ENCODE measurements at places on chromosomes 2 and 18. TPM values are rescaled to one million over a fixed set of nuclear protein-coding genes. Genes with fewer than 3 reads are reported as not detected.

GRCh38 chr2:59250307-59250677, 1009.2 kb upstream of the FANCL start:
- H3K27ac ChIP-seq: no peak overlapping the region
- H3K36me3 ChIP-seq: no peaks in the 10 kb centered on the region
- H3K4me3 ChIP-seq: no peak overlapping the region

DNA sequence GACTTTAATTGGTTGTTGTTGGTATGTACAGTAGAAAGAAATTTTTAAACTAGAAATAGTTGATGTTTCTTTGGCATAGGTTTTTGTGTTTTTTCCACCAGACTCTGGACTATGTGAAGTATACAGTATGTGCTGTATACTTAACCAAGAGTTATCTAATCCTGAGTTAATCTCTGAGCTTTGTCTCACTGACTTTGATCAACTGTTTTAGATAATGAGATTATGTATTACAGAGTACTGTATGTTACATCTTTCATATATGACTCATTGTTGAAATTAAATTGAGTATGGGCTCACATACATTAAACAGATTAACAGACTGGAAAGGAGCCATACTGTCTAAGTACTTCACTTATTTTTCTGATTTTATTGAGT, 38.0 kb downstream of the ACTR2 start:
- H3K27me3 ChIP-seq: no peaks in the 10 kb centered on the region
- H3K4me1 ChIP-seq: peaks cover 20% of the 10 kb centered on the region
- H3K36me3 ChIP-seq: peaks cover 66% of the 10 kb centered on the region
- H3K4me3 ChIP-seq: no peak overlapping the region
- DNase-seq: no peak
- H3K27ac ChIP-seq: no peak overlapping the region

DNA sequence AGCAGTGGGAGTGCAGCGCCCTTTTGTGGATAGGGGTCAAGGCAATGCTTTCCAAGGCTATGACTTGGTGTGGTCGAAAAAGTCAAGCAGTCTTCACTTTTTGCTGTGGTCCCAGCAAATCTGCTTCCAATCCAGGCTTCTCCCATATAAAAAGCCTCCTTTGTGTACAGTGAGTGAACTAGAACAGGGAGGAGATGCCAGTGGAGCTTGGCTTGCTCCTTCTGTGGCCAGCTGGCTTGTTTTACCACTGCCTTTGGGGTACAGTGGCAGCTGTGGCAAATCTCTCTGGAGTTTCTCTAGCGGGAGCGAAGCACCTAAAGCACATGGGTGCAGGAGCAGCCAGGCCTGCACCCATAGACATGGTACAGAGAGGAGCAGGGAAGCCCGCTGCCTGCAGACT, 103.5 kb downstream of the MSH2 start:
- no peak overlapping the region for H3K27ac ChIP-seq
- H3K27me3 ChIP-seq: no peaks in the 10 kb centered on the region
- DNase-seq: no peak
- peaks cover 8% of the 10 kb centered on the region for H3K4me1 ChIP-seq

- no peak for DNase-seq
- no peak overlapping the region for H3K4me3 ChIP-seq
- H3K36me3 ChIP-seq: no peaks in the 10 kb centered on the region
- no peaks in the 10 kb centered on the region for H3K27me3 ChIP-seq
- H3K27ac ChIP-seq: no peak overlapping the region
- H3K4me1 ChIP-seq: peaks cover 37% of the 10 kb centered on the region
These were observed 63.5 kb upstream of the TMEM200C start for GRCh38 chr18:5958822-5959221.

DNA sequence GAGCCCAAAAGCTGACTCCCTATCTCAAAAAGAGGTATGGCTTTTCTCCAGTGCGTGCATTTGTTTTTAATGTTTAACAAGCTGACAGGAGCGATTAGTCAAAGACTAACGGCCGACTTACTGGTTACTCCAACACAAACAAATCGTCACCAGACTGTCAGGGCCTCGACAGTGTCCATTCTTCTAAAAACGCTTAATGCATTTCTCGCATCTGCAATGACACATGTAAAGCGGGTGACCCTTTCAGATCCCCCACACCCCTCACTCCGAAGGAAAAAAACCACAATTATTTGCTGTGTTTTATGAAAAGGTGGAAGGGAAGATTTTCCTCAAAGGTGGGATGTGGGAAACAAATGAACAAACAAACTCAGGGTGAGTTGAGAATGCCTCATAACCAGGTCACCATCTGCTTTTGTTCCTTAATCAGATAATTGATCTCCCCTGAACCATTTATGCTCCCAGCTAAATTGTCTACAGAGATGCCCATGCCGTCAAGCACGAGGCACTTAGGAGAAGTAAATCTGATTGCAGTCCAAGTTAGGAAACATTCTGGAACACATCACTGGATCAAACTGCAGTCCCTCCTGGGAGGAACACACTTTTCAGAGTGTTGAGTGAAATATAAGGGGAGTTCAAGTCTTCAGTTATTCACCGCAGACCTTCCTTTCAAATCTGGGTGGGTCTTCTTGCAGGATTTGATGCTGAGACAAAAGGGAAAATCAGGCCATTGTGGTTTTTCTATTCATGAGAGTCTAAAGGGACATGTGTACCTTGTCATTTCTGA, 340.8 kb downstream of the CMPK2 start:
- H3K36me3 ChIP-seq: no peaks in the 10 kb centered on the region
- no peak overlapping the region for H3K4me3 ChIP-seq
- H3K27ac ChIP-seq: no peak overlapping the region
- H3K4me1 ChIP-seq: no peaks in the 10 kb centered on the region

- no peaks in the 10 kb centered on the region for H3K4me1 ChIP-seq
- no peaks in the 10 kb centered on the region for H3K36me3 ChIP-seq
- no peak overlapping the region for H3K27ac ChIP-seq
- no peak for DNase-seq
- H3K27me3 ChIP-seq: no peaks in the 10 kb centered on the region
- no peak overlapping the region for H3K4me3 ChIP-seq
These were observed 317.5 kb upstream of the TRIB2 start for GRCh38 chr2:12399240-12399639.

- H3K27me3 ChIP-seq: no peaks in the 10 kb centered on the region
- DNase-seq: peak; percentile 16
- H3K4me1 ChIP-seq: no peaks in the 10 kb centered on the region
- H3K27ac ChIP-seq: no peak overlapping the region
These were observed 58.7 kb downstream of the TMEM18 start for GRCh38 chr2:618422-618990.

GRCh38 chr2:213161759-213162515, 10.5 kb upstream of the IKZF2 start:
- H3K36me3 ChIP-seq: no peaks in the 10 kb centered on the region
- H3K4me1 ChIP-seq: peaks cover 20% of the 10 kb centered on the region
- no peak overlapping the region for H3K4me3 ChIP-seq
- peak overlapping the region; percentile 60 for H3K27ac ChIP-seq

DNA sequence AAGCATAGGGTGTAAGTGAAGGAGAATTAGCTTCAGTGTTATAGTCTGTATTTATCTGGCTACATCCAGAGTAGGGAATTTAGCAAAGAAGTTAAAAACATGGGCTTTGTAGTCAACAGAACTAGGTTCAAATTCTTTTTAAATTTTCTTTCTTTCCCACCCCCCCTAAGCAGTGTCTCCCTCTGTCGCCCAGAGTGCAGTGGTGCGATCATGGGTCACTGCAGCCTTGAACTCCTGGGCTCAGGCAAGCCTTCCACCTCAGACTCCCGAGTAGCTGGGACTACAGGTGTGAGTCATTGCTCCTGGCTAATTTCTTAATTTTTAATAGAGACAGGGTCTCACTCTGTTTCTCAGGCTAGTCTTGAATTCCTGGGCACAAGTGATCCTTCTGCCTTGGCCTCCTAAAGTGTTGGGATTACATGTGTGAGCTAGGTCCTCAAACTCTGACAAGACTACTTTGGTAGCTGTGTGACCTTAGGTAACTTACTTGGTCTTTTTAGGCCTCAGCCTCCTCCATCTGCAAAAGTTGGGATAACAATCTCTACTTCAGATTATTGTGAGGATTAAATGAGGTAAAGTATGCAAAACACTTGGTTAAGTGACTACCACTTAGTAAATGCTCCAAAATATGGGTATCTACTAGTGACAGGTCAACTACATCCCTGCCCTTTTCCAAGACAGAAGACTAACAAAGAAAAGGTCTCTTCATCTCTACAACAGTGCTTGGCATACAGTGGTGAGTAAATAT, 17.8 kb downstream of the DOK1 start:
- H3K4me1 ChIP-seq: peaks cover 40% of the 10 kb centered on the region
- H3K36me3 ChIP-seq: no peaks in the 10 kb centered on the region

DNA sequence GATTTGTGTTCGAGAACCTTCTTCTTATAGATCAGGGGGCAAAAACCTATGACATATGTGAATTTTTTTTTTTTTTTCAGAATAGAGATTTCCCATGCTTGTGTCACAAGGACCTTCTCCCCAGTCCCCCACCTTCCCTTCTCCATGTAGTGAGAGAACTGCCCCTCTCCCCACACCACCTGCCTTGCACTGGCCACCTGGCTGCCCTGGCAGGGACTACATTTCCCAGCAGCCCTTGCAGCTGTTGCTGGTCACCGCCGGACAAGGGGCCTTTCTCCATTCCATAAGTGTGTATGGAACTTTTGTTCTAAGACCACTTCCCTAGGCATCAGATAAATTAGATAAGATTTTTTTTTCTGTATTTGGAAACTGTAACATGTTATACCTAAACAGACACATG, 22.2 kb downstream of the MBP start:
- DNase-seq: no peak
- H3K4me3 ChIP-seq: no peak overlapping the region
- no peak overlapping the region for H3K27ac ChIP-seq
- no peaks in the 10 kb centered on the region for H3K27me3 ChIP-seq

DNA sequence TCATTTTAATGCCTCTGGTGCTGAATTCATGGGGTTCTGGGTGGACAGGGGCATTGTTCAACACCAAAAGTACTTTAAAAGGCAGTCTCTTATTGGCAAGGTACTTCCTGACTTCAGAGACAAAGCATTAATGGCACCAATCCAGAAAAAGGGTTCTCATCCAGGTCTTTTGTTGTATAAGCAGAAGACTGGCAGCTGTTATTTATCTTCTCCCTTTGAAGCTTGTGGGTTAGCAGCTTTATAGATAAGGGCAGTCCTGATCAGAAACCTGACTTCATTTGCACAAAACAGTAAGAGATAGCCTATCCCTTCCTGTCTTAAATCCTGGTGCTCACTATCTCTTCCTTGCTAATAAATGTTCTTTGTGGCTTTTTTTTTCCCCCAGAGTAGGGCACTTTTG, 68.8 kb downstream of the VPS54 start:
- peaks cover 30% of the 10 kb centered on the region for H3K36me3 ChIP-seq
- H3K4me1 ChIP-seq: no peaks in the 10 kb centered on the region
- H3K27me3 ChIP-seq: no peaks in the 10 kb centered on the region
- DNase-seq: no peak

GRCh38 chr2:144493027-144493809, 26.7 kb downstream of the ZEB2 start:
- no peak overlapping the region for H3K27ac ChIP-seq
- H3K36me3 ChIP-seq: peaks cover 23% of the 10 kb centered on the region
- H3K4me1 ChIP-seq: peaks cover 11% of the 10 kb centered on the region
- no peak for DNase-seq

- peaks cover 32% of the 10 kb centered on the region for H3K4me1 ChIP-seq
- DNase-seq: no peak
- H3K27ac ChIP-seq: no peak overlapping the region
These were observed 1.2 kb downstream of the MLPH start for GRCh38 chr2:237488295-237488694.

DNA sequence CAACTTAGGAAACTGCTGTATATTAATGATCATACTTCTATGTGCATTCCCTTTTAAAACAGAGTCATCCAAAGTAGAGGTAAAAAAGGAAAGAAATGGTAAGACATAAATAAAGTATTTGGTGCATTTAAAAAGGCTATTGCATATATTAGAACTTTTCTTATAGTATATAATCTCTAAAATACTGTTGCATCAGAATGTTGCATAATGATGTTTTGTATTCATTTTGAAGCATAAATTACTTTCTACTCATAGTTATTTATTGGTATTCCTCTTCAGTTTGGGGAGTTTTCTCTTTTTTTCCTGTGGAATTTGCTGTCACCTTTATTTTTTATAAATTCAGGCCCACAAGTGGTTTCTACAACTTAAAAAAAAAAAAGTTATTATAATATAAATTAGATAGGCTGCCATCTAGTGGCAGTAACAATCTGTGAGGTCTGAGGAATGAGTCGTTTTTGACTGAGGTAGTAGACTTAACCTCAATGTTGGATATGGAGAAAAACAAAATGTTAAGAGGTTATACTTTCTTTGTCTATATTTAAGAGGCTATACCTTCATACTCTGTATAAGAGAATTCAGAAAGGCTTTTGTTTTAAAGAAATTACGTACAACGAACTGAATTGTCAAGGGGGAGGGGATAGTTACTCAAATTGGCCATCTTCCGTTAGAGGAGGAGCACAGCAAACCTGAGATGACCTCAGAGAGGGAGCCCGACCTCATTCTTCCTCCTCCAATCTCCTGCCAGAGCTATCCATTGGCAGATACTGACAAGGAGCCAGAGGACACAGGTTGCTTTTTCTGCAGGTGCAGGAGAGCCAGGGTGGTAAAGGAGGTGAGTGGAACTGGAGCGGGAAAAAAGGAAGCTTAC, 23.8 kb downstream of the ANKAR start:
- no peak overlapping the region for H3K27ac ChIP-seq
- no peaks in the 10 kb centered on the region for H3K4me1 ChIP-seq
- no peaks in the 10 kb centered on the region for H3K27me3 ChIP-seq
- DNase-seq: peak; percentile 28
- no peak overlapping the region for H3K4me3 ChIP-seq
- no peaks in the 10 kb centered on the region for H3K36me3 ChIP-seq

DNA sequence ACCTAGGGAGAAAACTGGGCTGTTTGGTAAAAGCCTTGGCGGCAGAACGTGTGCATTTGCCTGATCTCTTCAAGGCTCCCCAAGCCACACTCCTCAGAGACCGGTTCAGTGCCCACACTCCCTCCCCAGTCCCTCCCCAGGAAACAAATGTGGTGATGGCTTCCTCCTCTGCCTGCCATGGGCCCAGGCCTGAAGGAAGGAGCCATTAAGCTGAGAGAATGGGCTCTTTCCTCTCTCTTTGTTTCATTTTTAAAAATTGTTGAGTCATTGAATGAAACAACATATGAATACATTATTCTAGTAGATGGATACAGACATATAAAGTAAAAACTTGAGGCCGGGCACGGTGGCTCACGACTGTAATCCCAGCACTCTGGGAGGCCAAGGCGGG, 50.6 kb upstream of the YWHAQ start:
- H3K36me3 ChIP-seq: no peaks in the 10 kb centered on the region
- H3K4me3 ChIP-seq: no peak overlapping the region
- no peaks in the 10 kb centered on the region for H3K27me3 ChIP-seq
- H3K4me1 ChIP-seq: peaks cover 4% of the 10 kb centered on the region

DNA sequence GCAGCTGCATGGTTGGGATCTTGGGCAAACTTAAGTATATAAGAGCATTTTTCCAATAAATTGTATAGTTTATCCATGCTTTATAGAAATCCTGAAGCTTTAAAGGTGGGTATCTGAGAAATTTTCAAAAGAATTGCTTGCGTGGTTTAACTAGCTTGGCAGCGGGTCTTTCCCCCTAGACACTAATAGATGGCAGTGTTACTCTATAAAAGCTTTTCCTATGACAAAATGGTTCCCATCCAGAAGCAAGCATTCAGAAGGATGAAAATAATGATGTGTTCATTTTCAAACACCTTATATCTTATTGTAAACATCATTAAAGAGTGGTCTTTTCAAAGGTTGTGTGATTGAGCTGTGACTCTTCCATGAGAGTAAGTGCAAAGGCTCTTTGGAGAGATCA, 45.9 kb downstream of the KDM3A start:
- peaks cover 100% of the 10 kb centered on the region for H3K36me3 ChIP-seq
- H3K27me3 ChIP-seq: no peaks in the 10 kb centered on the region
- H3K27ac ChIP-seq: no peak overlapping the region
- H3K4me3 ChIP-seq: no peak overlapping the region
- no peak for DNase-seq

The CCDC141 gene
- not detected for total RNA-seq

The PROM2 gene
- total RNA-seq: 9.2 TPM

The IGFBP2 gene
- total RNA-seq: 0.60 TPM

The THUMPD2 gene
- total RNA-seq: 16.1 TPM

The SNED1 gene
- total RNA-seq: 24.9 TPM

Data from SJSA1 (cell line).